Fibroblast of skin of back (primary cell): ENCODE measurements at places on chromosomes 12 and 14.

GRCh38 chr14:94423453-94424056 lies 29.0 kb downstream of the SERPINA11 start:
- DNase-seq = peak; percentile 75

GRCh38 chr14:89629383-89629782 lies 212.3 kb upstream of the FOXN3 start:
- DNase-seq = no peak

- no peak for DNase-seq
Observed at GRCh38 chr12:71981149-71981548, 42.5 kb downstream of the TPH2 start.

GRCh38 chr14:90140956-90141316 lies 79.1 kb downstream of the KCNK13 start:
- peak; percentile 71 for DNase-seq

GRCh38 chr12:75334384-75335030 lies at the start of gene GLIPR1L1:
Gene GLIPR1L1, plus strand, starts transcription at chr12:75334670. Its CDS starts 59 bp downstream, at chr12:75334729.
- peak; percentile 90 for DNase-seq

DNA sequence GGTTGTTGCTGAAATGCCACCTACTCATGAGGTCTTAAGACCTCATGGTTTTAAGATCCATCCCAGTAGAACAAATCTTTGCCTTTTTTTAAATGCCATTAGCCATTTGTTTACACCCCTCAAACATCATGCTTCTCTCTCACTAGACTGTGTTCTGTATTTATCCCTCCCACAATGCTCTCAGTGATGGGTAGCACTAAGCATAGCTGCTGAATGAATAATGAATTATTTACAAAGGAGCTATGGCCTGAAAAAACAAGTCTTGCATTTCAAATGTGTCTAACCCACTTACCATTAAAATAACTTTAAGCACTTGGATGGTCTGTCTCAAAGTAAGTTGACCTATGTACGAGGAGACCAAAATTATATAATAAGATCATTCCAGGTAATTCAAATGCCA lies 334.5 kb downstream of the PAWR start:
- no peak for DNase-seq

DNA sequence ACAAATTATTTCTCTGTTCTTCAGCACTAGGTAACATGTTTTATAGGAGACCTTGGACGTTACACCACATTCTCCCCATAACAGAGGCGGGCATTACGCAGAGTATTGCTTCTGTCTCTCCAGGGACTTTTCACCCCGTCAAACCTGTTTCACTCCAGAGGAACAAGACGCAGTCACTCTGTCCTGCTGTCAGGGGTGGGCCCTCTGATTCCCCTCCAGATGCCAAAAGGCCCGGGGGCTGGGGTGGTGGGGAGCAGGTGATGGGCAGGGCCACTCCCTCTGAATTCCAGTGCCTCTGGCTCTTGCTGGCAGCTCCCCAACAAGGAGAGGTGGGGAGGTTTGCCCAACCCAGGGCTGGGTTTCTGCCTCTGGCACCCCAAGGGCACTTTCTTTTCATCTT lies 71.9 kb downstream of the NTF3 start:
- no peak for DNase-seq

GRCh38 chr14:61761557-61761956 lies 663 bp upstream of the SNAPC1 start:
- DNase-seq = no peak

DNA sequence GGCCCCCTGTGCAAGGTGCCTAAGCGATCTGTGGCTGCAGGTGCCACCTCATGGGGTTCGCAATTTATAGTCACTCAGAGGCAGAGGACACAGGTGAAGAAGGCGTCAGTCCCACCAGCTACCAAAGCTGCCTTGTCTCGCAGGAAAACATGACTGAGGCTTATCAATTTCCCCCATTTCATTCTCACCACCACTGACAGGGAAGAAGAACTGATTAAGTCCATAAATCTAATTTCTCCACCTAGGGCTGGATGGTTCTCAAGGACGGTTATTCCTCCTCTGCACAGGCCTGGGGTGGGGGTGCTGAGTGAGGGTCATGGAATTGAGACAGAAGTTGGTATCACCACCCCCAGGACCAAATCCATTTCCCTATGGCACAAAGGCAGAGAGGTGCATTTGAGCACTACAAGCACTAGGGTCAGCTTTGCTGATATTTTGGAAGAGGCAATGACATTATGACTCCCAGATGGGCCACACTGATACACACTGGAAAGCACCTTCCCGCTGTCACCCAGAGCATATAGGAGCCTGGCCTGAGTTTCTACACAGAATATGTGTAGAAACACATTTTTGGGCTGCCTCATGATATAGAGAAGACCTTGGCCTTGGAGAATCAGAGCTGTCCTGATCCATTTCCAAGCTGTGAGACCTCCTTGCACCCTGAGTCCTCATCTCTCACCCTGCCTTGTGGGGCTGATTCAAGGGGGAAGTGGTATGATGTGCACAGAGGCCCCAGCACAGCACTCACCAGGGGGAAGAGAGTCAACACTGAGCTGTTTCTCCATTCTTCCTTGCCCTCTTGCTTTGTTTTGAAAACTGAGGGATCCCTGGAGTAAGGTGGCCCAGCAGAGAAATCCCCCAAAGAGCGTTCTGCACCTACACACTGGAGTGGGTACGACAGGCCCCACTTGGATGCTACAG lies 59.4 kb downstream of the PITPNM2 start:
- no peak for DNase-seq

DNA sequence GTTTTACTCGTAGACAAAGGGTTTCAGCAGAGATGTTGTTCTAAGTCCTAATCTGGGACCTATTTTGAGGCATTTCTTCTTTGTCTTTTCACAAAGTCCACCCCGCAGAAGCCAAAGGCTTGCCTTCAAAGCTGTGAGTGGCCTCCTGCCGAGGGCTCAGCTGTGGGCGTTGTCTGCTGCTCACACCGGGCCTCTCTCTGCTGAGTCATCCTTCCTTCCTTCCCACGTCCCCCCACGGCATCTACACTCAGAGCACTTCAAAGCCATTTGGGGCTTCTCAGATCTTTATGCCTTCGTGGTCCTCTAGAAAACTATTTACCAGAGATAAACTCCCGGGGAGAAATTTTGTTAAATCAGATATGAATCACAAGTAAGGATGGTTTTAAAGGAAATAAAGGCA lies 115.9 kb upstream of the TMPO start:
- peak; percentile 83 for DNase-seq

- no peak for DNase-seq
Observed at GRCh38 chr14:101474563-101475455, 86.5 kb upstream of the DIO3 start.

DNA sequence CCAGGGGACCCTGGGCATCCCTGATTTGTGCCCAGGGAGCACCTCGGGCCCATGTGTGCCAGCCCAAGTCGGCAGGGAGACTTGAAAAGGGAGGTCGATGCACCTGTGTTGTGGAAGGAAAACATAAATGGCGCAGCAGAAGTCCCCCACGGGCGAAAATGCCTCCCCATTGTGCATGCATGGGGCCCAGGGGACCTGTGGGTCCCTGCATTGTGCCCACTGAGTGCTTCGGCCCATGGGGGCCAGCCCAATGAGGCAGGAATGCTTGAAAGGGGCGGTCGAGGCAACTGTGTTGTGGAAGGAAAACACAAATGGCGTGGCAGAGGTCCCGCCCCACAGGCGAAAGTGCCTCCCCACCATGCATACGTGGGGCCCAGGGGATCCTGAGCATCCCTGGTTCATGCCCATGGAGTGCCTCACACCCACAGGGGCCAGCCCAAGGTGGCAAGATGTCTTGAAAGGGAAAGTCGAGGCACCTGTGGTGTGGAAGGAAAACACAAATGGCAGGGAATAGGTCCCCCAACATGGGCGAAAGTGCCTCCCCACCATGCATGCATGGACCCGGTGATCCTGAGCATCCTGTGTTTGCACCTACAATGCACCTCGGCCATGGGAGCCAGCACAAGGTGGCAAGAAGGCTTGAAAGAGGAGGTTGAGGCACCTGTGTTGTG lies 368.0 kb downstream of the ALG10 start:
- DNase-seq = no peak

GRCh38 chr12:115223322-115223721 lies 539.3 kb upstream of the TBX3 start:
- DNase-seq = peak; percentile 79

- peak; percentile 55 for DNase-seq
Observed at GRCh38 chr14:29709490-29709889, 218.2 kb downstream of the PRKD1 start.

DNA sequence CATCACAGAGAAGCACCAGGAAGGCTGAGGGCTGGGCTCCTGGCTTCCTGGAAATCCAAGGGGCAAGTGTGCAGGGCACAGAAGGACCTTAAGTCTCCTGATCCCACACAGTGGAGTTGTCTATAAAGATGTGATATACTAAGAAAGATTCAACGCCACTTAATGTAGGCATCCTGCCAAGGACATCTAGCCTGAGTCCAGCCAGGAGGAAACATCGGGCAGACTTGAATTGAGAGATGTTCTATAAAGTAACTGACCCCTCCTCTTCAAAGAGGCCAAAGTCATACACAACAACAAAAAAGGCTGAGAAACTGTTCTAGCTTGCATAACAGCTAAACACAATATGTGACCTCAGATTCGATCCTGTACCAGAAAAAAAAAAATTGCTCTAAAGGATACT lies 299.5 kb upstream of the NOS1 start:
- DNase-seq = no peak

DNA sequence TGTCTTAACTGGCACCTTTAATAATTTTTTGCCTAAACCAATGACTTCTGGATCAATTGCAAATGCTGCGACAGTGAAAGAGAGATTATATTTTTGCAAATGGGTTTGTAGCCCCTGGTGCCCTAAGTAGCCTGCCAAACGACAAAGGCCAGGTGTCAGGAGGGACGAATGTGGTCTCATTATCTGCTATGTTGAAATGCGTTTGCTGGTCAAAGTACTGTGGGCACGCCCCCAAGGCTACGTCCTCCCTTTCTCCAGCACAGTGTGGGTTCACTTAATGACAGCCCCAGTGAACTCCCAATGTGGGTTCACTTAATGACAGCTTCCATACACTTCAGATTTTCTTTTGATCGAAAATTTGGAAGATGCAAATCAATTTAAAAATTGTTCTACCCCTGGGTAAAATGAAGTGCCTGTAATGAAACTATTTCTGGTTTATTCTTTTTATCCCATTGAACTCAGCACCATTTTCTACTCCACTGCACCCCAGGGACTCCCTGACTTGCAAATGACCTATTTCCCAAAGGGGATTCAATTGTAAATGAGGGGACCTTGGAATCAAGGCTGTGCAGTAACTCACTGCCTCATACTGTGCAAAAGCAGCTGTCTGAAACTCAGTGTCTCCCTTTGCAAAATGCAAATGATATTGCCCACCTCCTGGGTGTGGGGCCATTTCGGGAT lies 1.4 kb downstream of the SERPINA11 start:
- no peak for DNase-seq

- DNase-seq = no peak
Observed at GRCh38 chr12:106063826-106064720, 74.7 kb downstream of the NUAK1 start.

- peak; percentile 77 for DNase-seq
Observed at GRCh38 chr14:37142835-37143401, 29.5 kb downstream of the SLC25A21 start.

DNA sequence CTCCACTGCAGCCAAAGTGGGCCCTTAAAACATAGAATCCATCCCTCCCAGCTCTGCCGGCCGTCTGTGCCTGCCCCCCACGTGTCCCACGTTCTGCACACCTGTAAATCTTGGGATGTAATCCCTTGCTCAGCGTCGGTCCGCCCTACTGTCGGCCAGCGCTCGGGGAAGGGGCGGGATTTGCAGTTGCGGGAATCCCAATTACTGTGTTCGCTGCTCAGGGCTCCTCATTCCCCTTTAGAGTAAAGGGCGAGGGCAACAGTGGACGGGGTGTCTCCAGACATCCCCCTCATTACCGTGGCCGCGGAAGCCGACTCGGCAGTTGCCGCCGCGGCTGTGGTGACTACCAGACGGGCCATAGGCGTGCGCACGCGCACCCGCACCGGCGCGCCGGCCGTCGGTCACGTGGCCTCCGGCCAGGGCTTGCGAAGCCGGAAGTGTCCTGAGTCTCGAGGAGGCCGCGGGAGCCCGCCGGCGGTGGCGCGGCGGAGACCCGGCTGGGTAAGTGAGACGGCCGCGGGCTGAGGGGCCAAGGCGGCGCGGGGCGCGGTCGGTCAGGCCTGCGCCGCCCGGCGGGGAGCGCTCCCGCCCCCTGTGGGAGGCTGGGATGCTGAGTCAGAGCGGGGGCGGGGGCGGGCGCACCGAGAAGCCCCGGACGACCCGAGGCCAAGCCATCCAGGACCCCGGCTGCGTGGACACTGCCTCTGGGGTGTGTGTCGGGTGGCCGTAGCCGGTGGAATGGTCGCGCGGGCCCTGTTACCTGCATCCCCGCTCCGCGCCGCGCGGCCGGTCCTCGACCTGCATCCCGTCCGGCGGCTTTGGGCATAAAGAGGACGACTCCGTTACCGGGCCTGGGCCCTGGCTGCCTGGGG lies at the start of gene TBK1:
Gene TBK1 (plus strand): TSS at position 434 of the 872 bp plus-strand sequence. CDS start 3,751 bp downstream, outside the sequence.
- DNase-seq = peak; percentile 85

GRCh38 chr12:66755727-66756395 lies 77.0 kb upstream of the GRIP1 start:
- DNase-seq = no peak

DNA sequence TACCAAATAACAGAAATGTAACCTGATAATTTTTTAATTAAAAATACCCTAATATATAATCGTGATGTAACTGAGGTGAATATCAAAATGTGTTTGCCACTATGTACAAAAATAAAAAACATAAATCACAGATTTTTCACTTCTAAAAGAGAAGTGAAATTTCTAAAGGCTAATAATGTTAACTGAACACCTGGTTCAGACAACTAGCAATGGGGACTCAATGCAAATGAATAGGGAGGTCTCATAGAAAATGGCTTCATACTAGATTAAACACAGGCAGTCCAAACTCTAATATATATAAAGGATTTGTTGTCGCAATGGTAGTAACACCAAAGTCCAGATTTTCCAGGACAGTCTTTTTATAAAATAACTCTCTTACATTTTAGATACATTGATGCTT lies 365.4 kb upstream of the ATP2B1 start:
- no peak for DNase-seq

- DNase-seq = no peak
Observed at GRCh38 chr12:11497995-11498394, 102.6 kb upstream of the PRB2 start.

GRCh38 chr14:56059054-56059453 lies 59.2 kb upstream of the PELI2 start:
- no peak for DNase-seq

DNA sequence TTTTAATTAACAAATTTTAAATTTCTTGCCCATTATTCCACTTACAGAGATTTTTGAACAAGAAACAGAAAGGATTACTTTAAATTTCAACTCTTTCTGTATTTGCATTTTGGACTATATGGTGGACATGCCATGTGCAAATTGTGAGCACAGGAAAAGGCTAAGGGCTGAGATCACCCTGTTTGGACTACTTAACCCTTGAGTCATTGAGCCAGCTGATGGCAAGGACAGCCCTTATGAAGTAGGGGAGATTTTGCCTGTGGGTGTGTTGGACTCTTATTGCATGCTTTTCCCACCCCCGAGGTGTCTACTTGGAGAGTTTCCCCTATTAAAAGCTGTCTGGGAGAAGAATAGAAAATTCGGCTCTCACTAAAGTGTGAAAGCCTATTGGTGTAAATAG lies 17.2 kb downstream of the DERA start:
- peak; percentile 95 for DNase-seq

- DNase-seq = no peak
Observed at GRCh38 chr12:17640615-17641014, 449.4 kb downstream of the RERGL start.

- no peak for DNase-seq
Observed at GRCh38 chr12:60752589-60752988, 1156.8 kb downstream of the SLC16A7 start.

- DNase-seq = peak; percentile 42
Observed at GRCh38 chr12:5232291-5232690, 188.6 kb downstream of the KCNA5 start.
